ENCODE measurements at places on chromosomes 2 and 18.

DNA sequence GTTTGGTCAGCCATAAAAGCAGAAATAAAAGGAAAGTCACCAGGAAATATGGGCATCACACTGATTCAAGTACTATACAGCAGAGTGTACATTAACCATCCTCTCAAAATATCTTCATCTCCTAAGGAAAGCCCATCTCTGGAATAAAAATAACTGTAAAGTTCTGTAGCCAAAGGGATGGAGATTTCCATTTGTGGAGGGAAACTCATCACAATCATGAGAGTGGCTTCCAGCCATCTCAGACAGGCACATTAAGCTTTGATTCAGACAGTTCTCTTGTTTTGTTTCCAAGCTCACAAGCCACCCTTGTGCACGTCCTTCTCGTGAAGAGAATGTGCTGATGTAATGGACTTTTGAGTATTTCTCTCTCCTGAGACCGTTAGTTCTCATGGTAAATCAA, 695.5 kb downstream of the LRRTM4 start:
- no peak for DNase-seq

GRCh38 chr18:35114305-35114704, 73.1 kb downstream of the MAPRE2 start:
- no peak for DNase-seq

DNA sequence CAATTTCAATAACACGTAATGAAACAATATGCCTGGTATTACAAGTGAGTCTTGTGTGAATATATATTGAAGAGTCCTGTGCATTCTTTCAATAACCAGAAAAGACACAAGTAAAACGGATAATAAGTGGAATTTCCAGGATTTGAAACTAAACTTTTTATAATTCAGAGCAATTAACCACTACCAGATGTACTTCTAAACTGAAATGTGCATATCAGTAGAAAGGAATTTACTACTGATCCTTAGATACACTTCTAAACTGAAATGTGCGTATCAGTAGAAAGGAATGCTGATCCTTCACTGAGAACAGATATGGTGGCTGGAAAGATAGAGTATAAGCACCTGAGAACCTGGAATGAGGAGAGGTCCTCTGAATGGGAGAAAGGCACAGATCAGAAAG, 470.9 kb upstream of the SPHKAP start:
- no peak for DNase-seq

- DNase-seq = no peak
These were observed 32.0 kb upstream of the SKOR2 start for GRCh38 chr18:47283476-47283875.

GRCh38 chr2:182952741-182953450, 85.4 kb downstream of the NCKAP1 start:
- no peak for DNase-seq

- no peak for DNase-seq
These were observed 92.0 kb upstream of the MSH2 start for GRCh38 chr2:47310801-47311560.

DNA sequence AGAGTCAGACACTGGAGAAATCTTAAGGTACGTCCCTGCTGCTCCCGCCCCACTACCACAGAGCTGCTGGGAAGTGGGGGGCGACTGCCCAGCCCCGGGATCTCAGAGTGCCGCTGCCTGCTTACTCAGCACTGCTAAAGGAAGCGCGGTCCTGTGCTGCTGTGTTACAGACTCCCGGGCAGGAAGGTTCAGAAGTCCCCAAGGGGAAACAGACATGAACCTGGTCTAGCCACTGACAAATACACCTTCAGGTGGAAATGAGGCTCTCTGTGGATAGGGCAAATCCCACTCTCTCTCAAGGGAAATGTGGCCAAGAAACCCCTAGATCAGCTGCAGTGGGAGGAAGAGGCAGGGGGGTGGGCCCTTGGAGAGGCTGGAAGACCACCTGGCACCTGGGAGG, 13.7 kb downstream of the MTERF4 start:
- DNase-seq = no peak

DNA sequence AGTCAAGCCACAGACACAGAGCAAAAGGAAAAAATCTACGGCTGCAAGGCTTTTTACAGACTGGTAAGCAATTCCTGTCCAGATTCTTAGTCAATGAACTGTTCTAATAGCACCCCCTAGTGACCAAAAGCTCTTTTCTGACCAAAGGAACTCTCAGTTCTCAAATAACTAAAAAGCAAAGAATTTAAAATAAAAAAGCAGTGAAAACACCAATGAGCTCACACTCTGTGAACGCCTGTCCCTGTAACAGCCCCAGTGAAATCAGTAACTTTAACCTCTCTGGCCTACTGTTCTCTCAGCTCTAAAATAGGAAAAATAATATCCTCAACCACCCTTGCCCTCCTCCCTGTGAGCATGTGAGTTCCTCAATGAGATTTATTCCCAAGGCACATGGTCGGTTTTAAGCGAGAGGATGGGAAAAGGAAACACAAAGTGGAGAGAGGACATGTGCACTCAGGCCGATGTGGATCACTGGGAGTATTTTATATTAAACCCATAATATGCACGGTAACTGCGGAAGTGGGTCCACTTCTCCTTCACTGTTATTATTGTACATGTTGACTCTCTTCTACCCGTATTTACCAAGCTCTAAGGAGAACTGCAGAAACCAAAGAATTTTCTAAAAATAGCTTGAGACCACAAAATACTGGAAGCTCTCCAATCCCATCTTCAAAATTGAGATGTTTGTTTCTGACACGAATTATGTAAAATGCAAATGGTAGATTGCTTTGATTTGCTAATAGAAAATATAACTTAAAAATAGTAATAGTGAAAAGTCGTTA, 128.5 kb downstream of the STK39 start:
- DNase-seq = no peak

DNA sequence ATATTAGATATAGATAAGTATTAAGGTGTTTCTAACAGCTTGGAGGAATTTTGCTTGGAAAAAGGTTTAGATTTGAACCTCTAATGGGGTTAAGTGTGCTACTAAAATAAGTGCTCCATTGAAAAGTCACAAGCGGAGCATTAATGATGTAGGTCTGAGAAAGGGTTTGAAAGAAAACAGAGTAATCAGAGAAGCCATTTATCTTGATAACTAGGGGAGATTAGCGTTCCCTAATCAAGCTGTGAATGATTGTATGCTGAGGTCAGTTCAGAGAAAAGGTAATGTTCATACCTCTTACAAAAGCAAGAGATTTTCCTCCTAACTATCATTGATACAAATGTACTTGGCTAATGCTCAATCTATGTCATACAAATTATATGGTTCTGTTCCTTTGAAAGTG, 1.5 kb downstream of the ARHGAP25 start:
- DNase-seq = no peak

DNA sequence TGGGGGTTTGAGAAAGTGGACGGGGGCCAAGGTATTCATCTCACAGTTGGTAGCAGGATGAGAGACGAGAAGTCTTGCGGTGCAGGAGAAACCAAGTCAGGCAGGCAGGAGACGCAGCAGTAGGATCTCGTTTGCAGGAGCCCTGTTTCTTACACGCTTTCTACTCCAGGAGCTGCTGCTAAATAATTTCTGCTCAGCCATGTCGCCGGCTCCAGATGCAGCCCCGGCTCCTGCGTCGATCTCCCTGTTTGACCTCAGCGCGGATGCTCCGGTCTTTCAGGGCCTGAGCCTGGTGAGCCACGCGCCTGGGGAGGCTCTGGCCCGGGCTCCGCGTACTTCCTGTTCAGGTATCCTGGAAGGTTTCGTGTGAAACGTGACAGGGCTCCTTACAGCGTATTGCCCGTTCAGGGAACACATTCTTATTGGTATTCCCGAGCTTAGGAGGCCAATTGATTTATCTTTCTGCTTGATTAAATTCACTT, 494 bp downstream of the ANKZF1 start:
- DNase-seq = no peak

DNA sequence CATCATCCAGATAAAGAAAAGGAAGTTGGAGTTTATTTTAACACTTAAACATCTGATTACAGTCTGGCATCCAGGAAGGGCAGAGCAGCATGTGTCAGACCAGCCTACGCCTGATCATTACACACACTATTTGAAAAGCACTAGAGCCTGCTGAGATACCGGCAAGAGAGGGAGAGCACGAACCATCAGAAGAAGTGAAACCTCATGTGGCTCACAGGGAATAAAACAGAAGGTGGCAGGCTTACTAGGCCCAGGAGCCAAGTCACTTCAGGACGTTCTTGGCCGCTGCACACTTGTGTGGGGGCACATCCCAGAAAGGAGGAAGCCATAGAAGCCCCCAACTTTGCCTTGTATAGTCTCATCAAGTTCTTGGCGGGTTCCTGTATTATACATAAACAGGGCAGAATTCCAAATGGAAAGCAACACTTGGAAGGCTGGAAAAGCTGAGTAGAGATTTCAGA, 105.5 kb downstream of the UGGT1 start:
- DNase-seq = no peak

DNA sequence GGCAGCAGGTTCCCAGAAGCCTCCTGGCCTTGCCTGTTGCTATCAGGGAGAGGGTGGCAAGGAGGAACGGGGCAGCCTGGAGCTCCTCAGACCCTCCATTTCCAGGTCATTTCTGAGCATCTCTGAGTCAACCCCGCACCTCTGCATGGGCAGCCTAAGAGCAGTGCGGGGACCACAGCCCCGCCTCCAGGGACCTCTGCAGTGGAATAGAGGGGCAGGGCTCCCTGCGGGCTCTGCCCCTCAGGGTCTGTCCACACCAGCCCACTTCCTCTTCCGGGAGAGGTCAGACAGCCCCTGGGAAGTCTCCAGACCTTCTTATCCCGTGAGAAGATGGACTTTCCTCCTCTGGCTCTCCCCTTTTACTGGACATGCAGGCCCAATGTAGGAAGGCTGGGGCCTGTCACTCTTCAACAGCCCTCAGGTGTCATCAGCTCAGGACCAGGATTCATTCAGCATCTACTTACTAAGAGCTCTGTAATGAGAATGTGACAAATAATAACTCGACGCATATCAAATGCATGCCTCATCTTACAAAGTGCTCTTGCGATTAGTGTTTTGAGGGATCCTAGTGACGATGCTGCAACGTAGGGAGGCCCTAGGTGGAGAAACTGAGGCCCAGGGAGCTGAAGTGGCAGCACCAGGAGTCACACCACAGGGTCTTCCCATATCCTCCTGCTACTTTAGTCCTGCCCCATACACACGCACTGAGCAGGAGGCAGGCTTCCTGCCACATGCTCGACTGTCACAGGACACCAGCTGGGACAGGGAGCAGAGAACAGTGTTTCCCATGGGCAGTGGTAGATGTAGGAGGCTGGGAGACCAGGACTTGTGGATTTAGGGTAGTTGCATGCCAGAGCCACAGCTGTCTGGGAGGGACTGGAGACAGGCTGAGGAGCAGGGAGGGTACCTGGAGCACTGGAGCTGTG, 28.0 kb downstream of the SH2D6 start:
- no peak for DNase-seq

DNA sequence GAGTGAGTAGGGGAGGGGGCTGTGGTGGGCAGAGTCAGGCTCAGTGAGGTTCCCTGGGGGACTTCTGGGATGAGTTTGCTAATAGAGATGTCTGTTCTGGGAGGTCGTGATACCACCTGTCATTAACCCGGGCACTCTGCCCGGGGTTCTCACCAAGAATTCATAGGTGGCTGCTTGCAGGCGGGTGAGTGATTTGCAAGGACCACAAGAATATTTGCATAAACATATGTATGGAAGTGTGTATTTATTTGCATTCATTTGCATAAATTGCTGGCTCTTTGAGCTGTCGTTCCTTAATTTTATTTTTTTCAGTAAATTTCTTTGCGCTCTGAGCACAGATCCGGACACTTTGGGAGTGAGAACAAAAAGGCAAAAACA, 260.0 kb downstream of the ATAD2B start:
- no peak for DNase-seq

- DNase-seq = no peak
These were observed 39.4 kb downstream of the COBLL1 start for GRCh38 chr2:164802095-164802707.

DNA sequence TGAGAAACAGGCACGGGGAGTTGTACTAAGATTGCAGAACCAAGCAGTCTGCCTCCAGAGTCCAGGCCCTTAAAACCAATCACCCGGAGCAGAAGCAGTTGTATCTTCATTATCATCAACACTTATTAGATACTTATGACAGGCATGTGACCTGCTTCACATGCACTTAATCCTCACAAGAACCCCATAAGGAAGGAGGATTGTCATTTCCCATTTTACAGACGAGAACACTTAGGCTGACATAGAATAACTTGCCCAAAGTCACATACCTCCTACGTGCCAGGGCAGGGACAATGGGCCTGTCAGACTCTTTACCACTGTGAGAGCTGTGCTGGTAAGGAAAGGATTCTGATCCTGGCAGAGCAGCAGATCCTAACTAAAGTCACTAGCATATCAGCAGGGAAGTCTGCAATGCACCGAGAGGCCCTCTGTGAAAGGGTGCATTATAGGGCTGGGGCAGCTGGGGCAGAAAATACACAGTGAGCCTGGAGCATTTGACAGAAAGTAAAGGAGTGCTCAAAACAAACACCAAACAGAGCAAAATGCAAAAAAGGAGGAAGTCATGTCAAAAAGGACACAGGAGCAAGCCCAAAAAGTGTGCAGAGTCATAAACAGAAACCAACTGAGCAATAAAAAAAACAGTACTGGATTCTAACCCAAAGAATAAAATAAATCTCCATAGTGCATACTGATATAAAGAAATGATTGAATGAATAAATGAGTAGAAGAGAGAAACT, 55.9 kb upstream of the SP3 start:
- no peak for DNase-seq

- no peak for DNase-seq
These were observed 53.2 kb upstream of the GPR45 start for GRCh38 chr2:105188343-105188742.

GRCh38 chr2:128581849-128582244, 263.2 kb upstream of the HS6ST1 start:
- DNase-seq = no peak

- DNase-seq = no peak
These were observed 209.9 kb downstream of the SUCLG1 start for GRCh38 chr2:84249140-84249539.

- no peak for DNase-seq
These were observed 60.3 kb upstream of the LMAN1 start for GRCh38 chr18:59419386-59419785.

DNA sequence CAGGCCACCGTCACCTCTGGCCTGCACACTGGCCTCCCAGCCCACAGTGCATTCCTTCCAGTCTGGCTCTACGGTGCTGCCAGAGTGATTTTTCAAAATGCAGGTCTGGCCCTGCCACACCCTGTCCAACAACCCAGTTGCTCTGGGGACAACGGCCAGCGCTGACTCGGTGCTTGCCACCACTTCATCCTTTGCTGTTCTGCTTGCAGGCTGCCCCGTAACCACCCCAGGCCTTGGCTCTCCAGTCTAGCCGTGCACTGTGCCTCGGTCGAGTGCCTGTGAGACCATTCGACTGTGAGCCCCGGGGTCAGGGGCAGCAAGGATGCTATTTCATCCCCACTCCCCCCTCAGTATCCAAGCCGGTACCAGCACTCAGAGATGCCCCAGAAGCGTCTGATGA, 262.6 kb downstream of the KLHL29 start:
- DNase-seq = no peak

DNA sequence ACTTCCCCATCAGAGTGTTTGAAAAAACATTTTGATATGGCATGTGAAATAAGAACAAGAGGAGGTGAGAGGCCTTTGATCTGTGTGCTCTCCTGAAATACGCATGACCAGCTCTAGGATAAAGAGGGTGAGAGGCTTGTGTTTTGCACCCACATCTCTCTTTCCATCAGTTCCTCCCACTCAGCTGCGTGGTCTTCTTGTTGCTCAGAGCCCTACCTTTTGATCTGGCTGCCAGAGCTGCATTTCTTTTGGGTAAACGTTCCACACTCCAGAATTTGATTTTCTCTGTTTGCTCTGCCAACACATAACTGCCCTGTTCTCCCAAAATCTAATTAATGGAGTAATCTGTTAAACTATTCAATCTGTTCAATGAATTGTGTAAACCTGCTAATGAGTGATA, 72.0 kb upstream of the FN1 start:
- no peak for DNase-seq
